Stimulated activated CD8-positive, alpha-beta memory T cell treated with anti-CD3 and anti-CD28 coated beads, Interleukin-4, amount 100 ng/mL, for 4 hours (primary cell): ENCODE measurements at places on chromosomes 2 and 18.

- no peak for DNase-seq
These were observed 101.5 kb upstream of the NFATC1 start for GRCh38 chr18:79294235-79294634.

DNA sequence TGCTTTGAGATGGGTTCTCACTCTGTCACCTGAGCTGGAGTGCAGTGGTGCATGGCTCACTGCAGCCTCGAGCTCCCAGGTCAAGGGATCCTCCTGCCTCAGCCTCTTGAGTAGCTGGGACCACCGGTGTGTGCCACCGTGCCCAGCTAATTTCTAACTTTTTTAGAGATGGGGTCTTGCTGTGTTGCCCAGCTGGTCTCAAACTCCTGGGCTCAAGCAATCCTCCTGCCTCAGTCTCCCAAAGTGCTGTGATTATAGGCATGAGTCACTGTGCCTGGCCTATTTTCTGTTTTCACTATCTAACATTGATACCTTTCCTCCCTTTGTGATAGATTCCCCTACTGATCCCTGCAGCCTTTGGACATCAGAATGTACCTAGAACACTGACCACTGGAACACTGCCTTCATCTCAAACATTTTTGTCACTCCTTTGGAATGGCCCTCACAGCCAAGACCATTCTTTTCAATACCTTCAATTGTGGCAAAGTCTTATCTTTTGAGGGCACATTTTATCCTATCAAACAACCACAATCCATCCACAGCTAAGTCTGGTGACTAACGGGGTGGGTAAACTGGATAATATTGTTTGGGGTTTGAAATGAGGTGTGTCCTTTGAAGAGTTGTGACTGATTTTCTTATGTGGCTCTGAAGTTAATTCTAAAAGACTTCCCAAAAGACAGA, 43.7 kb downstream of the EPAS1 start:
- no peak for DNase-seq

GRCh38 chr2:236075802-236076201, 92.4 kb downstream of the GBX2 start:
- no peak for DNase-seq

GRCh38 chr2:152791979-152792378, 73.6 kb downstream of the ARL6IP6 start:
- DNase-seq = no peak

DNA sequence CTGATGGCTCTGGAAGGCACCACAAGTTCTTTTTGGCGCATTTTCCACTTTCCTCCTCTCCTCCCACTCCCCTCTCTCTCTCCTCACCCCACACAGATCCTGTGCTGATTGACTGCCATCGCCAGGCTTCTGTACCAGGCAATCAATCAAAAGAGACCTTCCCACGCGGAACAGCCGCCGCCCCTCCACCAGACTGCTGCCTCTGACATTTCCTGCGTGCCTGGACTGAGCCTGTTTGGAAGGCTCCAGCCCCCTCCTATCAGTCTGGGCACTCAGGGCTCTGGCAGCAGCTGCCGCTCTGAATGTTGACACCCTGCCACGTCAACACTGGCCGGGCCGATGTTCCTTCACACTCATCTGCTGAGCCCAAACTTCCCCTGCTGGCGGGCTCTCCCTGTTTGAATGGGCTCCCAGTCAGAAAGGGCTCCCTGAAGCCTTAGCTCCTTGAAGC, 467.7 kb downstream of the EPHA4 start:
- no peak for DNase-seq

- no peak for DNase-seq
These were observed 1.5 kb upstream of the VSNL1 start for GRCh38 chr2:17538844-17539554.

GRCh38 chr2:204261846-204262245, 283.4 kb upstream of the PARD3B start:
- no peak for DNase-seq

- DNase-seq = no peak
These were observed 259.4 kb upstream of the GULP1 start for GRCh38 chr2:188032306-188032705.

DNA sequence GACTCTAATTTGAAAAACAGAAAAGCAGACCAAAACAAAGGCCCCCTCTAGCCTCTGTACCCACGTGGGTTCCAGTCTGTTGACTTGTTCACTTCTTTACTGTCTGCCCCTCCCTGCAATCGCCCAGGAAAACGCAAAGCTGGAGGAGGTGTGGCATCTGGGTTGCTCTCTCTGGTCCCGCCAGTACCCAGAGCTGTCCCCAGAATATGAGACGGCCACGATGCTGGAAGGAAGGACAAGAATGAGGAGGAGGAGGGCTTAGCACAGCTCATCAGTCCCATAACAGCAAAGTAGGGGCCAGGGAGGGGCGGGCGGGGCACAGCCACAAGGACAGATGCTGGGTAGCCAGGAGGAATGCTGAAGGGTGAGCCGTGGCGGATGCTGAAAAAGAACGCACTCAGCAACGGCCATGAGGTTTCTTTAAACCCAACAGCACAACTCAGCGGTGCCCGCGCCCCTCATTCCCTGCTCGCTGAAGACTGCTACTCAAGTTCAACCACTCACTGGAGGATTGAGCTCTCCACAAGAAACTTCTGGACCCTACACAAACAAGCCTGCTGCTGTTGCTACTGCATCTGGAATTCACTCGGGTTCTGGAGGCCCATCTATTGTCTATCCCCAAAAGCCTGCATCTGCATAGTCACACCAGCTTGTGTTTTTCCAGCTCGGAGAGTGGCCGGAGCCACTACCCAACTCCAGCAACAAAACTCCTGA, 187.7 kb downstream of the HDAC4 start:
- DNase-seq = no peak

GRCh38 chr18:34494359-34494696, 215.8 kb upstream of the DTNA start:
- DNase-seq = no peak

- DNase-seq = no peak
These were observed 1235.4 kb downstream of the LRP1B start for GRCh38 chr2:140895378-140895777.

DNA sequence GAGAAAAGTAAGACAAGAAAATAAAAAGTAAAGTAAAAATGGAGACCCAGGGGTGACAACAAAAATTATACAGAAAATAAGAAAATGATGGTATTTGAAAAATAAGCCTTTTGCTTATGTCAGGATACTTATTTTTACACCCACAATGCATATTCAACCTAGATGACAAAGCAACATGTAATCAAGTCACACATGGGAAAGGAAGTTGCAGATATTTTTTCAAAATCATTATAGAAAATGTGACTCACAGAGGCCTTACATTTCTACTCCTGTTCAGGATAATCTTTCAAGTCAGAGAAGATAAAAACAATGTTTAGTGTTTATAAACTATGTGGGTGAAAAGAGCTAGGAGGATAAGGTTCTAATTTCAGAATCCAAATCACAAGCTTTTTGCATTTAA, 275.3 kb upstream of the UBE2E3 start:
- no peak for DNase-seq
